Hepatocyte (in vitro differentiated cells): ENCODE measurements at places on chromosomes 13 and 19. TPM values are rescaled to one million over a fixed set of nuclear protein-coding genes. Genes with fewer than 3 reads are reported as not detected.

Gene ARL11
- total RNA-seq = 0.10 TPM in 1 of 2 replicates, not detected in the other

Gene RFPL4A
- total RNA-seq = not detected in 2 replicates

Gene ZNF497
- 1.5 and 1.6 TPM in 2 replicates for total RNA-seq

Gene SHC2
- 50.3 and 50.8 TPM in 2 replicates for total RNA-seq

Gene C13orf46
- total RNA-seq = 0.20 TPM in 1 of 2 replicates, not detected in the other

Gene ZNF793
- total RNA-seq = 5.1 and 5.8 TPM in 2 replicates

Gene PTPRS
- 39.1 and 65.5 TPM in 2 replicates for total RNA-seq

Gene SLC7A10
- 4.5 and 5.5 TPM in 2 replicates for total RNA-seq

Gene MIR17HG
- total RNA-seq = 6.6 and 8.4 TPM in 2 replicates

Gene CGB2
- total RNA-seq = not detected in 2 replicates

Gene SCEL
- 3.3 and 5.4 TPM in 2 replicates for total RNA-seq

Gene GMIP
- total RNA-seq = 4.5 and 5.6 TPM in 2 replicates

Gene PDE4C
- total RNA-seq = 0.43 and 0.72 TPM in 2 replicates

Gene MOB3A
- total RNA-seq = 13.5 and 15.7 TPM in 2 replicates

Gene CYP4F11
- not detected in 2 replicates for total RNA-seq

Gene CPT1C
- 6.2 and 6.7 TPM in 2 replicates for total RNA-seq
